ENCODE measurements at places on chromosomes 1 and 21. TPM values are rescaled to one million over a fixed set of nuclear protein-coding genes. Genes with fewer than 3 reads are reported as not detected.

UBE2U gene
- not detected for total RNA-seq

KRTAP11-1 gene
- not detected for total RNA-seq

GPR37L1 gene
- 7.5 TPM for total RNA-seq

GFI1 gene
- 1.2 TPM for total RNA-seq

DNA sequence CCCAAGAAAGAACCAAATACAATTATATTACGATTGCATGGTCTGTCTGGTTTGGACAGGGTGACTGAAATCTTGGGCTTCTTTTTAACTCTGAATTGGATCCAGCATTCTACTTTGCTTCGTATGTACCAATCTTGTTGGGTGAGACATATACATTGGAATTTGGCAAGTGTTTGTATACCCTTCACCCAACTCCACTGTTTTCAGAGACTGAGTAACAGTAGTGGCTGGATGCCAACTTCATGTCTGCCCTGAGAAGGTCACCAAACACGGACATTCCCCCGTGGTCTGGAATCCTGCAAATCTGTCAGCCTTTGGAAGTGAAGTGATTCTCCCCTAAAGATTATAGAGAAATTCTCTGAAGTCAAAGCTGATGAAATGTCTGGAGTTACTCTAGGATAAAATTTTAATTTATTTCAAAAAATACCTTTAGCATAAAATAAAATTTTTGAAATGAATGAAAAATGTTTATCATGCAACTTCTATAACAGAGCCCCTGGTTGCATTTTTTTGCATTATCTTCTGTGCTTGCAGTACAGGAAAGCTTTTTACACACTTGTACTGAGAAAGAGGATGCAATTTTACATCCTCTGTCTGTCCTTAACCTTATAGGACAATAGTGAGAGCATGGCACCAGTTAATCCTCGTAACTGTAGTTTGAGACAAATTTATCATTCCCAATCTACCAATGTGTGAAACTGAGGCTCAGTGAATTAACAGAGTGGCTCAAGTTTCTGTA, 201.8 kb downstream of the DISC1 start:
- DNase-seq = no peak

DNA sequence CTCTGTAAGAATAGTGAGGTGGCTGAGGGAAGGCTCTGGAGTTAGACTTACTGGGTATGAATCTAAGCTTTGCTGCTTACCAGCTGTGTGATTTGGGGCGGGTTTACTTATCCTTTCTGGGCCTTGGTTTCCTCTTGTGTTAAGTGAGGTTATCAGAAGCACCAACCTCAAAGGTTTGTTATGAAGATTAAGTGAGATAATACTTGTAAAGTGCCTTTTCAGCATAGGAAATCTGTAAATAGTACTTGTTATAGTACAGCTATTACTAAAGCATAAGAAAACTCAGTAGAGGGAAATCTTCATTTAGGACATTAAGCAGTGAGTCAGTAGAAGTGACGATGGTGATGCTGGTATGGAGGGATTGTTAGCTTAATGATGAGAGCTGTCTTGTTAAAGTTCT, 12.1 kb downstream of the HHAT start:
- no peak for DNase-seq

- DNase-seq = no peak
Observed at GRCh38 chr1:32465578-32465933, 684 bp downstream of the ZBTB8B start.

DNA sequence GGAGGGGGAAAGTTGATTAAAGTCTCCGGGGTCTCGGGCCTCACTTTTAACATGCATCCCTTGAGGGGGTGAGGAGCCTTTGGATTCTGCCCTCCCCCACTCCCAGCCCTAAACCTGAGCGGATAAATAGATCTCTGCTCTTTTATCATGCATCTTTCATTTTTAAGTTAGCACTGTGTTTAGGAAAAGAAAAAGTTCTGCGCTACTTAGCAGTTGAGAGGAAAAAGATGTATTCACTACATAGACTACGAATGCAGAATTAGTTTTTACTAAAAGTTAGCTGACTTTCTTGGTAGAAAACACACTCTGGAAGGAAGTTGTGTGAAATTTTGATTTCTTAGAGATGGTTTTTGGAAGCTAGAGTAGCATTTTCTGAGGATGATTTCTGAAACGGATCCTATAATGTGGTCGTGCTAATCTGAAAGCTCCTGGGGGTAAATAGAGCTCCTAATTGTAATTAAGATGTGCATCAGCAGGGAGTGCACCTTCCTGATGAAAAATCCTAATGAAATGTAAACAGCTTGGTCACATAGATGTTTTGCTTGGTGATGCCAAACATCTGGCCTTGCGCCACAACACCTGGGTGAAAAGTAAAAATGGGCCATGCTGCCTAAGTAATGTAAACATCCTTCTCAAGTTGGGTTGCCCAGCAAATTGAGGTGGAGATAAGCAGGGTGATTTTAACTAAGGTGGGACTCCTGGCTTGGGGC, 1.8 kb downstream of the ROR1 start:
- DNase-seq = no peak

DNA sequence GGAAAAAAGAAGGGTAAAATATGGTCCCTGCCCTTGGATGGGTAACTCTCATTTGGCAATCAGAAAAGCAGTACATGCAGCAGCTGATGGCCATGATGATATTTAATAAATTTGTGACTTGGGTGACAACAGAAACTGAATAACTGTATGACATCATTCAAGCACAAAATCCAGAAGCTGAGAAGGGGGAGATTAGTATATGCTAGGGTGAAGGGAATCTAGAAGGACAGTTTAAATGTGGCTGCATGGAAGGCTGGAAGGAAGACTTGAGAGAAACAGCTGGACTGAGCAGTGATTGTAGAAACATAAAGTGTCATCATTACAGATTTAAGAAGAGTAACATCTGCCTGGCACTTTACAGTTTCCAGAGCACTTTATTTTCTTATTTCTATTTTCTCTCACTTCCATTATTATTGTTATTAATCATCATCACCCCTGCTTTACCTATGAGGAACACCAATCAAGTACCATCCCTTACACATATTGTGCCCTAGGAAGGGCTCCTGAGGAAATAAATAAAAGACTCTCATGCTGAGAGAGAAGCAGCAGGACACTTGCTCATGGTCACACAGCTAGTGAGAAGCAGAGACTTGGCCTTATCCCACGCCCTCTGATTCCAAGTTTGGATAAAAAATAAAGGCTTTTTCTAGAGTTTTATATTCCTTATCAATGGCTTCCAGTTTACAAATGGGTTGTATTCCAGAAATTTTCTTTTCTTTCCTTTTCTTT, 207.2 kb downstream of the PBX1 start:
- no peak for DNase-seq

DNA sequence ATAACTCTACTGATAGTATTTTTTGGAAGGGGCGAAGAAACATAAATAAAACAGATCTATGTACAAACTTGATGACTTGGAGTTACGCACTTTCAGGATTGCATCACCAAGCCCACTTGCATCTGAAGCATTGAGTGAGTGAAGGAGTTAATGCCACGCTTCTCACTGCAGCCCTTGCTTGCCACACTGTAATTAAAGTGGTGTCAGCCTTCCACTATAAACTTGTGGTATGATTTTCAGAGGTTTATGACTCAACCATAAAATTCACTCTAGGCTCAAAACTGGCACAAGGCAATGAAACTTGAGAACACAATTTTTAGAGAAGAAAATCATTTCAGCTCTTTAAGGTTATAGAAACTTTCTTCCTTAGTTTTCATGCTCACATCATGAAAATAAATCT, 93.9 kb upstream of the PRMT6 start:
- DNase-seq = no peak

GRCh38 chr1:171344473-171344820, 30.5 kb downstream of the FMO4 start:
- DNase-seq = no peak

GRCh38 chr1:209527372-209527771, 56.1 kb upstream of the CAMK1G start:
- no peak for DNase-seq

GRCh38 chr1:40784771-40785151, 1.2 kb downstream of the KCNQ4 start:
- DNase-seq = no peak

Measured in spinal cord (tissue), 10 donors.